Small intestine (tissue), 16 donors: ENCODE measurements at places on chromosomes 7 and 10. TPM values are rescaled to one million over a fixed set of nuclear protein-coding genes. Genes with fewer than 3 reads are reported as not detected.

- no peaks in the 10 kb centered on the region for H3K4me1 ChIP-seq
- H3K27me3 ChIP-seq: no peaks in the 10 kb centered on the region
- peaks cover 43% of the 10 kb centered on the region for H3K36me3 ChIP-seq
- no peak overlapping the region for H3K4me3 ChIP-seq
- no peak overlapping the region for H3K27ac ChIP-seq
These were observed 23.2 kb downstream of the POR start for GRCh38 chr7:75937958-75938786.

ZNF488 gene
- 18.4 TPM for polyA plus RNA-seq

PIK3CG gene
- 1.1 TPM for polyA plus RNA-seq

TMEM273 gene
- polyA plus RNA-seq: 3.0 TPM
